NCI-H2171 (cell line): ENCODE measurements at places on chromosomes 4 and X.

DNA sequence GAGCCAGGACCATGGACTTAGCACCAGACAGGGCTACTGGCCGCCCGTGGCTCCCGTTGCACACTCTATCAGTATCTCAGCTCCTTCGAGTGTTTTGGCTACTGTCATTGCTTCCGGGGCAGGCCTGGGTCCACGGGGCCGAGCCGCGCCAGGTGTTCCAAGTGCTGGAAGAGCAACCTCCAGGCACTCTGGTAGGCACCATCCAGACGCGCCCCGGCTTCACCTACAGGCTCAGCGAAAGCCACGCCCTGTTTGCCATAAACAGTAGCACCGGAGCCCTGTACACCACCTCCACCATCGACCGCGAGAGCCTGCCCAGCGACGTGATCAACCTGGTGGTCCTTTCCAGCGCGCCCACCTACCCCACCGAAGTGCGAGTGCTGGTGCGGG, 1.6 kb downstream of the FAT4 start:
- DNase-seq, result peak; percentile 35

GRCh38 chr4:108650212-108651013, at the start of gene OSTC:
Gene OSTC, plus strand, starts transcription at chr4:108650599. Its CDS starts 57 bp downstream, at chr4:108650656.
- peak; percentile 81 for DNase-seq

- no peak for DNase-seq
Measured at GRCh38 chrX:139949703-139950102, 15.6 kb downstream of the CXorf66 start.

GRCh38 chr4:103074744-103075434, 1.7 kb downstream of the SLC9B2 start:
- DNase-seq, result no peak

DNA sequence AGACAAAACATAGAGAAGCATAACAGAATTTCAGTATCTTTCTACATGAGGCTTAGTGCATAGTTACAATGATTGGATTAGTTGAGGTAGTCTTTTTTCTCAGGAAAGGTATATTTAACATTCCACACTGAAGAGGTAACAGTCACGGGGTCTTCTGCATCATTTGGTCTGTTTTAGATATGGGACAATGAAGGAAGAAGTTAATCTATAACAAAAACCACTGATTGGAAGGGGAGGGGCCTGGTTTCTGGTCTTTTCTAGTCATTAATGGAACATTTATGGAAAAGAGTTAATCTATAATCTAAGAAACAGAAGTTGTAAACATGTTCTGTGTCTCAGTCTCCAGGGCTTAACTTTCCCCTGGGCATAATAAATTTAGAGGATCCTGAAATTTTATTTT, 37.3 kb upstream of the HPSE start:
- DNase-seq, result no peak

DNA sequence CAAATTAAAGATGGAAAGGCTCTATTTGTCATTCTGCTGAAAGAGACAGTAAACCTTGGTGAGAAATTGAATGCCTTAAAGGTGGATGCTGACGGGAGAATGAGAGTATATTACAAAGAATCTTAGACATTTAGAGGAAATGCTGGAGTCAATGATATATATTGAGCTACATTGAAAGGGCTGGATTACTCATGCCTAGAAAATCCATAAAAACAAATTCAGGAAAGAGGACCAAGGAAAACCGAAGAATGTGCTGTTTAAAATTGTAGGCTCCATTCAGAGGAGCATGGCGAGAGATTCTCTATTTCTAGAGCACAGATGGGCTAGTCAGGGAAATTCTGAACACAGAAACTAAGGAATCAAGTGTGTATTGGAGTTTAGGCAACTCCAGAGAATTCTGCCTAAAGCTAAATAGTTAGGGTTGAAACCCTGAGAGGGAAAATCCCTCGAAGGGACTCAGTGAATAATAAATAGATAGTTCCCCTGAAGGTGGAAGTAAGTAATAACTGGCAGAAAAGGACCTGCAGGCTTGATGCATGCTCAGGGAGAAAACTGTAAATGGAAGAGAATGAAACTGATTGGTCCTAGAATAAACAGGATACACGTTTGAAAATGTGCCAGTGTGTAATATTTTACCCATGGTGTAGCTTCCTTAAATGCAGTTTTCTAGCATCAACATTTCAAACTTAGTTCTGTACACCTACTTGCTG, 1532.4 kb upstream of the TENM3 start:
- no peak for DNase-seq

GRCh38 chr4:95549246-95550114, 707 bp upstream of the UNC5C start:
- no peak for DNase-seq

GRCh38 chr4:140096483-140096861, 57.5 kb downstream of the MAML3 start:
- no peak for DNase-seq

GRCh38 chrX:45445745-45446412, 245.2 kb upstream of the DIPK2B start:
- DNase-seq, result no peak

DNA sequence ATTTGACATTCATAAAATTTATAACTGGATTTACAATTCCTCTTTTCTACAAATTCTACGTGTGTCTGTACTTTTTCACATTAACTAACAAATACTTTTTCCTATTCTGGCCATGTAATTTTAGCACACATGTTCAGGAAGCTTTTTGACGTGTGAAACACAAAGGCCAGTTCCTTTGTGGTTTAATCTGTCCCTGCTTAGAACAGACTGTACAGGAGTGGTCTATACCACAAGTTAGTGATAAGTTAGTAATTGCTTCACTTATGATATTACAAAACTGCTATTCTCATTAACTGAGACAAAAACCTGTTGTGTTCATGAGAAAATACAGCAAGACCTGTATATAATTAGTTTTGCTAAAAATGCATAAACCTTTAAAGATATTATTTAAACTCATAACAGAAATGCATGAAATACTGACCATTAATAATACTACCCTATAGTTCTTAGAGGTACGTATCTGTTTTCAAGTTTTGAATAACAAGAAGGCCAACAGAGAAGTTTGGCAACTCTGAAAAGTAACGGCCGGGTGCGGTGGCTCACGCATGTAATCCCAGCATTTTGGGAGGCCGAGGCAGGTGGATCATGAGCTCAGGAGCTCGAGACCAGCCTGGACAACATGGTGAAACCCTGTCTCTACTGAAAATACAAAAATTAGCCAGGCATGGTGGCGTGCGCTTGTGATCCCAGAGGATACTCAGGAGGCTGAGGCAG, 13.7 kb upstream of the AREG start:
- no peak for DNase-seq

- no peak for DNase-seq
Measured at GRCh38 chrX:27446423-27446822, 16.7 kb downstream of the PPP4R3C start.

DNA sequence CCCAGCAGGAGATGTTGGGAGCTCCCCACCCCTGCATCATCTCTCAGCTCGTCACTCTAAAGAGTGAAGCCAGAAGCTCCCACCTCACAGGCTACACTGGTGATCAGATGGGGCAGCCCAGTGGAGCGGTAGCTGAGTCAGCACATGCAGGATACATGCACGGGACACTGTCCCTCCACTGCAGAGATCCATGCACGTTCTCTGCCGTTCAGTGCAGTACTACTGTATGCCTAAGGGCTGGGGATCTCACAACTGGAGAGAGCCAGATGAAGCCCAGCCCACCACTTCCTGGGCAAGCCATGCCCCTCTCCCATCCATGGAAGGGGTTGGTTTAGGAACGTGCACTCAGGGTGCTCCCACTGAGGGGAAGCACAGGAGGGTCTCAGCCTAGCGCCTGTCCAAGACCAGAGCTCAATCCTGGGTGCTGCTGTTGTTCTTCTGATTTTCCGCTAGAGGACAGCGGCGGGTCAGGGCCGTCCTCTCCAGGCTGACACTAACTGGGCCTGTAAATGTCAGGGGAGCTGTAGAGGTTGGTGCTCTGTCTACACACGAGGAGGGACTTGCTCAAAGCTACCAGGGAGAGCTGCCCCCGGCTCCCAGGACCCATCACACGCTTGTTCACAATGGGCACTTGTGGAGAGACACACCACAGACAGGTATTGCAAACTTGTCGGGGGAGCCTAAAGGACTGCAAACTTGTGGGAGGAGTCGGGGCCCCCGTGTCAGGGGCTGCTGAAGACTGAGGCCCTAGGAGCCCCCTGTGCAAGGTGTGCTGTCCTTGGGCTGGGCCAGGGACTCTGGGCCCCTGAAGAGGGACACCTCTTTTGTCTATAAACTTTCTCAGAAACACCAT, 18.2 kb upstream of the ABLIM2 start:
- no peak for DNase-seq

DNA sequence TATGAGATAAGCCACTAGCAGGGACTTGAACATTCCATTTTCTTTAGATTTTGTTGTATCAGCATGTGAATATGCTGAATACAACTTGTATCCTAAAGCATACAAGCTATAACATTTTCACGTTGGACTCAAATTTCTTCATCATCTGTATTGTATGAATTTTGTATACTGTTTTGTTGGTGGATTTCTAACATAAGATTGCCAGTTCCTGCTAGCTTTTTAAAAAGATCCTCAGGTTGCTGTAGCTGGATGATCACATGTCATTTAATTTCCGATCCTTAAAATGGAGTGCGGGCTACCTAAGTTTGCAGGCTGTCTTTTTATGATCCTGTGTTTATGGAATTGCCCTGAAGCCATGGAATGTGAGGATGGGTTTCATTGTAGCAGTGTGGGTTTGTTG, 6.9 kb downstream of the PDLIM5 start:
- no peak for DNase-seq

- DNase-seq, result no peak
Measured at GRCh38 chr4:139223682-139224317, 46.8 kb upstream of the ELF2 start.

GRCh38 chr4:170083541-170083940, 6.2 kb downstream of the AADAT start:
- no peak for DNase-seq

DNA sequence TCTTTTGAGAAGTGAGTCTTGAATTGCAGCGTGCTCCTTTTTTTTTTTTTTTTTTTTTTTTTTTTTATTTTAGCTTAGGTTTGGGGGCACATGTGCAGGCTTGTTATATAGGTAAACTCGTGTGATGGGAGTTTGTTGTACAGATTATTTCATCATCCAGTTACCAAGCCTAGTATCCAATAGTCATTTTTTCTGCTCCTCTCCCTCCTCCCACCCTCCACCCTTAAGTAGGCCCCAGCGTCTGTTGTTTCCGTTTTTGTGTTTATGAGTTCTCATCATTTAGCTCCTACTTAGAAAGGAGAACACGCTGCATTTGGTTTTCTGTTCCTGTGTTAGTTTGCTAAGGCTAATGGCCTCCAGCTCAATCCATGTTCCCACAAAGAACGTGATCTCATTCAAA, 81.3 kb upstream of the TSPAN5 start:
- DNase-seq, result peak; percentile 44

- DNase-seq, result peak; percentile 86
Measured at GRCh38 chrX:40897718-40898270, 162.5 kb upstream of the MED14 start.

GRCh38 chr4:42641656-42642055, 15.2 kb downstream of the ATP8A1 start:
- DNase-seq, result no peak

DNA sequence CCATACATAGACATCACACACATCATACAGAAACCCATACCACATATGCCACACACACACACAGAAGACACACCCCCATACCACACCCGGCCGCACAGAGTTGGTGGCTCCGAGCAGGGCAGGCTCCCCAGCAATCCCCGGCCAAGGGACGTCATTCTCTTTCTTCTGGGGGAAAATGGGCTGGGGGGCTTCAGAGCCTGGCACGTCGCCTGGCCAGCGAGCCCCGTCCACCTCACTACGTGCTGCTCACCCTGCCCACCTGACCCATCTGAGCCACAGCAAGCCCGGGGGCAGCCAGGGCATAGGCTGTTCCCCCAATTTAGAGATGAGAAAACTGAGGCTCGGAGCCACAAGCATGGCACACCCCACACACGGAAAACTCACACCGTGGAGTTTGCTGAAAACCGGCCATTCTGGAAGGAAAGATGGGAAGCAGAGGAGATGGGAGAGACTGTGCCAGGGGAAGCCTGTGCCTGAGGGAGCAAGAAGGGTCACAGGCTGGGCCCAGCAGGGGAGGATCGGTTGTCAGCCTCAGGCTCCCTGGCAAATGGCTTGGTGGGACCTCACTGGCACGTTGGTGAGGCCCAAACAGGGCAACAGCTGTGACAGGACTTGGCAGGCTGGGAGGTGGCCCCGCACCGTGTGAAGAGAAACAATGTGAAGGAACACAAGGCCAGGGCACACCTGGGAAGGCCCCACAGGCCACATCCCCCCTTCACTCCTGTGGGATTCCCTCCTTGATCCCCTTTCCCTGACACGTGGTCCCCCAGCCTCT, 73.2 kb downstream of the JAKMIP1 start:
- DNase-seq, result no peak

- DNase-seq, result no peak
Measured at GRCh38 chr4:1383728-1384591, 22.3 kb downstream of the NKX1-1 start.

DNA sequence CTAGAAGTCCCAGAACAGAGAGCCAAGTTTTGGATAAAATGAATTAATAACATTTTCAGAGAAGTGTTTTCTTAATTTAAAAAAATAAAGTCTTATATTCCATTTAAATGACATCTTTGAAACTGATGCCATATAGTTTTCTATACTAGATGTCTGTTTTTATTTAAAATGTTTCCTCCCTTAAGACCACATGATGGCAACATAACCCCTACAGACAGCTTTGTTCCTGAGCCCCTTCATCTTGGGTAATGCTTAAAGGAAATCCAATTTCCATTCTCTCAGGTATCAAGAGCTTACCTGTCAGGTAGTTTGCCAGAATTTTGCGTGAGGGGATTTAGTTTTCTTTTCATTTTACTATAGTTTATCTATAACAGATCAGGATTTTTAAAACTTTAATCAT, 181.4 kb upstream of the UGT8 start:
- peak; percentile 22 for DNase-seq

DNA sequence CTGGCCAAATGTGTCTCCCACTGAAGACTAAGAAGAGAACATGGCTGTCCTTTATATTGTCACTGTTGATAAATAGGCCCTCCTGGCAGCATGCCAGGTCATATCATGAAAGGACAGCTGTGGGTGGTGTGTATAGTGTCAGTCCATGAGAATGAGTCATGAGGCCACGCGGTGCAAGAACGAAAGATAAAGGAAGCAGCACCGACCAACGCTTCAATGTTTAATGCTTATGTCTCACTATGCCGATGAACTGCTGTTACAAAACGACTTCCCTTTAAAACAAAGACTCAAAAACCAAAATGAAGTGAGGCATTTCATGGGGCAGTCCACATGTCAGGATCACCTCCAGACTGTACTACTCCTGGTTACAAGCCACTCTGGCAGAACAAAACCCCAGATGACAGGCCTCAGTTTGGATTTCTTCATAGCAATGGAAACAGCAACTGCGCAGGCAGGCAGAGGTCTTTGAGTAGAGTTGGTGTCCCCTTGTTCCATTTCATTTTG, 5.2 kb upstream of the TCEANC start:
- DNase-seq, result no peak
